NCI-H460 (cell line): ENCODE measurements at places on chromosomes 2 and 18. TPM values are rescaled to one million over a fixed set of nuclear protein-coding genes. Genes with fewer than 3 reads are reported as not detected.

DNA sequence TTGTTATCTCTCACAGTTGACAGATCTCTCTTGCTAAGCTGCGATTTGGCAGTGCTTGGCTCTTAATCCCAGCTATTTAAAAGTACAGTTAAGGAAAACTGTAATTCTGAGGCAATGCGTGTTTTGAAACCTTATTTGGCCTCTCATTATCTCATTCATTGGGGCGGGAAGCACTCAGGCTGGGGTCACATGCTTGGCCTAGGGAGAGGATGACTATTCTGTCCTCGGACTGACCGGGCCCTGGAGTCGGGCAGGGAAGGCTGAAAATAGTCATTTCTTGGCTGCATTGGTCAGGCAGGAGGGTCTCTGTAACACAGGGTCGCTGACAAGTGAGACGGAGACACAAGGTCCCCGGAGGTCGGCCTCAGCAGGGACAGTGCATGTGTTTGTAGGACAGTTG is 20.2 kb upstream of the EMILIN2 start:
- DNase-seq = no peak

- DNase-seq = no peak
Measured at GRCh38 chr18:67273288-67273687, 243.2 kb downstream of the DSEL start.

GRCh38 chr2:72141881-72142451 is 5.7 kb downstream of the CYP26B1 start:
- no peak for DNase-seq

DNA sequence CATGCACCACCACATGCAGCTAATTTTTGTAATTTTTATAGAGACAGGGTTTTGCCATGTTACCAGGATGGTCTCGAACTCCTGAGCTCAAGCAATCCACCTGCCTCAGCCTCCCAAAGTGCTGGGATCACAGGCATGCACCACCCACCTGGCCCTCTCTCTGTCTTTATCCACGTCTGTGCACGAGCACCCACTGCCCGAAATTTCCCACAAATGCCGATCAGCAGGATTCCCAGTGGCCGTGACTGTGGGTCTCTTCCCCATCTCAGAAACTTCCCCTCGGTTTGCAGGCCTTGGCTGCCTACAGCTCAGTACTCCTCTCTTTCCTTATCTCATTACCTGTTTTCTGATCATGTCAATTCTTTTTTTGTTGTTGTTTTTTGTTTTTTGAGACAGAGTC is 217.3 kb downstream of the TTC32 start:
- DNase-seq = no peak

DNA sequence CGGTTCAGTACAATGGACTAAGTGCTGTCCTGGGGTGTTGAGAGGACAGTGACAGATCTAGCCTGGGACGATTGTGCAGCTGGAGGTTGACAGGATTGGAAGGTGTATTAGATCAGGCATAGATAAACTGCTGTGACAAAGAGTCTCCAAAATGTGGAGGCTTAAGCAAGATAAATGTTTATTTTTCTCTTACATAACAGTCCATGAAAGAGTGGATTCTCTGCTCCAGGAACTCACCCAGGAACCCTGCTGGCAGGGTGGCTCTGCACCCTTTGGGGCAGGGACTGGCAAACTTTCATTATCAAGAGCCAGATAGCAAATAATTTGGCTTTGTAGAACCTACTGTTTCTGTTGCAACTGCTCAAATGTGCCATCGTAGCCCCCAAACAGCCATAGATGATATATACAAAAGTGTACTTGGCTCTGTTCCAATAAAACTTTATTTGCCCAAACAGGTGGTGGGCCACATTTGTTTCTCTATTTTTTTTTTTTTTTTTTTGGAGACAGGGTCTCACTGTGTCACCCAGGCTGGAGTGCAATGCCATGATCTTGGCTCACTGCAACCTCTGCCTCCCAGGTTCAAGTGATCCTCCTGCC is 9.7 kb downstream of the HRH4 start:
- no peak for DNase-seq

DNA sequence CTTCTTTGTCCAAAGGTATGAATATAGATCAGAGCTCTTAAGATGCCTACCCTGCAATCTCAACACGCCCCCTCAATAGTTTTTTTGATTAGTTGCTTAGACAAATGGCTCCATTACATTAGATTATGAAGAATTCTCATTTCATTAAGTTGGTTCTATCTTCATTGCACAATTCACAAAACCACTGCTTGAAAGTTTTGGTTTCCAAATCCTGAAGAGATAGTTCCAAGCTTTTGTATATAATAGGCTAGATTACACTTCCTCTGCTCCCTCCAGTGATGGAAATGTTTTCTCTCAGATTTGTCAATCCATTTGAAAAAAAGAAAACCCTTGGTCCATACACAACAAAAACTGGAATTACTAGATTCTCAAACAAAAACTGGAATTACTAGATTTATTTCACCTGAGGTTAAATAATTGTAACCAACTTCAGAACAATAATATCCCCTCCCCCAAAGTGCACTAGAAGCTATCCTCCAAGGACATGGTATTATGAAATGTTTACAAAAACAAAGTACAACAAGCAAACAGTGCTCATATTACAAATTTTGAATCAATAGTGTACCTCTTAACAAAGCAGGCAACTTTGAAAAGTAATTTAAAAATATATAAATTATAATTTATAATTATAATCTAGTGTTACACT is 6.8 kb upstream of the TLK1 start:
- no peak for DNase-seq

DNA sequence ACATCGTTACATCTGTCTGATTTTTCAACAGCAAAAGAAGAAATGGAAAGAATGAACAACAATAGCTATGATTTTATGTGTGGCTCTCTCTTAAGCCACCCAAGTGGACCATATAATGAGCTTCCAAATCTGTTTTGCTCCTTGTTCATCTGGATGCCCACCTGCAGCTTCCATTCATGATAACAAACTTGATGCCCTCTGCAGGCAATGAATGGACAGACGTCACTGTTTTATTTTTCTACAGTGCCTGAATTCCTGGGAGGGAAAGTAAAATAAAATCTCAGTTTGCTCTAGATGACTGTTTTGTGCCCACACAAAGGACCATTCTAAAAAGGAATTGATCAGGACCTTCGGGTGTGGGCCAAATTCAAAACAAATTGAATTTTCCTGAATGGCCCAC is 5.0 kb downstream of the MREG start:
- DNase-seq = no peak

DNA sequence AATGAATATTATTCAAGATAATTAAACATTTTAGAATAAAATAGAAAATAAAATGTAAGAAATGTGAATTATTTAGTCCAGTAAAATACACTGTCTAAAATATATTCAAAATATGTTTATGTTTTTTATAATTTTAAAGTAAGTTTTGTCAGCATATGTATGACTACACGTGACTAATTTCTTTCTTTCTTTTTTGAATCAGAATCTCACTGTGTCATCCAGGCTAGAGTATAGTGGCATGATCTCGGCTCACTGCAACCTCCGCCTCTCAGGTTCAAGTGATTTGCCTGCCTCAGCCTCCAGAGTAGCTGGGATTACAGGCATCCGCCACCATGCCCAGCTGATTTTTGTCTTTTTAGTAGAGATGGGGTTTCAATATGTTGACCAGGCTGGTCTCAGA is 19.1 kb upstream of the INO80D start:
- no peak for DNase-seq

- DNase-seq = no peak
Measured at GRCh38 chr2:123692121-123692520, 333.0 kb upstream of the CNTNAP5 start.

DNA sequence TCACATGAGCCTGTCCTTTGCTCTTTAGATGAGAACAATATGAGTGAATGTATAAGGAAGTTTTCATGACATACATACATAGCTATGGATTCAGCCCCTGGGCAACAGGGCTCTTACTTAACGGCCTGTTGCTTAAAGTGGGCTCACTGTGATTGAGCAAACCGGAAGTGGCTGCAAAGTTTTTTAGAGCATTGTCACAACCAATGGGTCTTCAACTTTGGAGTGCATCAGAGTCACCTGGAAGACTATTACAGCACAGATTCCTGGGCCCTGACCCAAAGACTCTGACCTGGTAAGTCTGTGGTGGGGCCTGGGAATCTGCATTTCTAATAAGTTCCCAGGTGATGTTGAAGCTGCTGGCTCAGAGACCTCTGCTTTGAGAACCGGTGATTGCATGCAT is 106.3 kb upstream of the SEC11C start:
- no peak for DNase-seq

- DNase-seq = no peak
Measured at GRCh38 chr2:202762556-202762955, 109.0 kb downstream of the ICA1L start.

GRCh38 chr18:79581406-79581805 is 98.2 kb upstream of the CTDP1 start:
- DNase-seq = no peak

- no peak for DNase-seq
Measured at GRCh38 chr2:31051258-31052140, 86.7 kb downstream of the GALNT14 start.

GRCh38 chr18:32040936-32041335 is 22.3 kb downstream of the RNF125 start:
- DNase-seq = no peak

- DNase-seq = no peak
Measured at GRCh38 chr2:12552092-12552491, 164.6 kb upstream of the TRIB2 start.

DNA sequence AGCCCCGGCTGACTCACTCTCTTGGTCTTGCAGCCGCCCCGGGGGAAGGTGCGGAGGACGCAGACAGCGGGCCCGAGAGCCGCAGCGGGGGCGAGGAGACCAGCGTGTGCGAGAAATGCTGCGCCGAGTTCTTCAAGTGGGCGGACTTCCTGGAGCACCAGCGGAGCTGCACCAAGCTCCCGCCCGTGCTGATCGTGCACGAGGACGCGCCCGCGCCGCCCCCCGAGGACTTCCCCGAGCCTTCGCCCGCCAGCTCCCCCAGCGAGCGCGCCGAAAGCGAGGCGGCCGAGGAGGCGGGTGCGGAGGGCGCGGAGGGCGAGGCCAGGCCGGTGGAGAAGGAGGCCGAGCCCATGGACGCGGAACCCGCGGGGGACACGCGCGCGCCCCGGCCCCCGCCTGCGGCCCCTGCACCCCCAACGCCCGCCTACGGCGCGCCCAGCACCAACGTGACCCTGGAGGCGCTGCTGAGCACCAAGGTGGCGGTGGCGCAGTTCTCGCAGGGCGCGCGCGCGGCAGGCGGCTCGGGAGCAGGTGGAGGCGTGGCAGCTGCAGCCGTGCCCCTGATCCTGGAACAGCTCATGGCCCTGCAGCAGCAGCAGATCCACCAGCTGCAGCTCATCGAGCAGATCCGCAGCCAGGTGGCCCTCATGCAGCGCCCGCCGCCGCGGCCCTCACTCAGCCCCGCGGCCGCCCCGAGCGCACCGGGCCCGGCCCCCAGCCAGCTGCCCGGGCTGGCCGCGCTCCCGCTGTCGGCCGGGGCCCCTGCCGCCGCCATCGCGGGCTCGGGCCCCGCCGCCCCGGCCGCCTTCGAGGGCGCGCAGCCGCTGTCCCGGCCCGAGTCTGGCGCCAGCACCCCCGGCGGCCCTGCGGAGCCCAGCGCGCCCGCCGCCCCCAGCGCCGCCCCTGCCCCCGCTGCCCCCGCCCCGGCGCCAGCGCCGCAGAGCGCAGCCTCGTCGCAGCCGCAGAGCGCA is 12.7 kb downstream of the SALL3 start:
- no peak for DNase-seq

DNA sequence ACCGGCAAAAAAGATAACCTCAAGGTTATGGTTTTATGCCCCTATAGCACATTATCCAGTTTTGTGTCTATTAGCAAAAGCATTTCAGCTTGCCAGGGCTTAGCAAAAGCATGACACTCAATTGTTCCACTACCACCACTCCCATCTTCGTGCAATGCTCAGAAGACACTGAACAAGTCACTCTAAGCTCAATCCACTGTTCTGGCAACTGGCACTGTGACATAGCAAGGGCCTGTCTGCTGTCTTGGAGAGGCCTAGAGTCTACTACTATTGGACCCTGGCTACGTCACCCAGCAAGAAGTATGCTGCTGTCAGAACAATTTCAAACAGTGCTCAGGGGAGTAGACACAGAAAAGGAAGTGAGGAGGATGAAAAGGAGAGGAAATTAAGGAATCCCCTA is 103.5 kb upstream of the PPP1CB start:
- no peak for DNase-seq

DNA sequence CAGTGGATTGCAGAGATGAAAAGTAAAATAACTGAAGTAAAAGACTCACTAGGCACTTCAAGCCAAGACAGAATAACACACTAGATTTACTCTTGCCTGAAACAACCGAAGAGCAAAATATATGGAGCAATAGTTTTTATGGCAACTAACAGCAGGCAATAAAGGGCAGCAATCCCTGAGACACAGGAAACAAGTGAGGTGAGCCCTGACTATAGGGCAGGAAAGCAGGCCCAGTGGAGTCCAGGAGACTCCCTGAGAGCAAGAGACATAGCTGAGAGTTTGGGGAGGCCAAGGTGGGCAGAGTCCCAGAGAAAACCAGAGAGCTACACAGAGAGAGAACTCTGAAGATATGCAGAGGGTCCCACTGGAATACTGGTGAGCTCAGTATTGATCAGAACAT is 18.8 kb downstream of the FARSB start:
- DNase-seq = no peak

DNA sequence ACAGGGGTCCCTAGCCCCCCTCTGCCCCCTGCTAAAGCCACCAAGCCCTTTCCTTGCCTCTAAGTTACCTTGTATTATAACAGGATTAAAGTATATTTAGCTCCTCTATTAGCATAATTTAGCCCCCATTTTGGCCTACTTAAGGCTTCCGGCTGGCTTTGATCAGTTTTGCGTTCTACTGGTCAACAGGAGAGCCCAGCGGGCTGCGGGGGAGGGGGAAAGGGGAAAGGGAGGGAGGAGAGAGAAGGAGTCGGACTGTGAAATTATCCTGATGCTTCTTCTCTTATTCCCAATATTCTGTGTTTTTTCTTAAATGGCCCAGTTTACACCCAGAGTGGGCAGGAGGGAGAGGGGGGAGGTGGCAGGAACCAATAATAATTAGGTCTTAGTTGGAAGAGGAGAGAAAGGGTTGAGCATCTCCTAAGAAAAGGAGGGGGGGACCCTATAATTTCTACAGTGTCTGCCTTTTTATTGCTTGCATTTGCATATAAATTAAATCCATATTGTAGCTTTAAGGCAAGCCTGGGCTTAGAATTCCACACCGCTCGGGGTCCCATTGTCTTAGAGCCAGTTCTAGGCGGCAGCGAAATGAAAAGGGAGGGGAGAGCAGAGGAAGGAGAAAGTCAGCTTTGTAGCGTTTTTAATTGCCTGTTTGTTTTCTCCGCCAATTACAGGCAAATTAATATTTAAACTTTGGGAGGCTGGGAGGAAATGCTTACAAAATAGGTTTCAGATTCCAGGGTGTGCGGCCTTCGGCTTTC is 39.6 kb downstream of the EN1 start:
- no peak for DNase-seq

GRCh38 chr2:7436096-7436906 is 519.1 kb downstream of the RNF144A start:
- no peak for DNase-seq

DNA sequence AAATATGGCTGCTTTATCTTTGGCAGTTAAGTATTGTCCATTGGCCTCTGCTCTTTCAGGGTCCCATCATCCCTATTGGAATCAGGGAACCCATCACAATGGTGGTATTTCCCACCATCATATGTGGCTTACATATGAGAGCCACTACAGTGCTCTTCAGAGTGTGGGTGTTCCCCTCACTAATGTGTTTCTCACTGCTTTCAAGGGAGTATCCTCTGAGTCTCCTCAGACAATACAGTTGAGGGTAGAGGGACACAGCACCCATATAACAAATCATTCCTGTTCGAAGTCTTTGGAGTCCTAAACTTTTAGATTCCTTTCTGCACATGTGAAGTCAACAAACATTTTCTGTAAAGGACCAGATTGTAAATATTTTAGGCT is 48.8 kb upstream of the DNAJC10 start:
- no peak for DNase-seq

The POTEE gene
- total RNA-seq = not detected in 2 replicates

The PLEKHB2 gene
- 72.0 and 79.6 TPM in 2 replicates for total RNA-seq

The ALPP gene
- total RNA-seq = not detected in 2 replicates
